ENCODE measurements at places on chromosomes 12 and 14.

- DNase-seq, result no peak
Observed at GRCh38 chr12:11746940-11747716, 97.7 kb downstream of the ETV6 start.

- no peak for DNase-seq
Observed at GRCh38 chr12:91551927-91552326, 369.3 kb upstream of the DCN start.

- DNase-seq, result no peak
Observed at GRCh38 chr12:110149086-110149660, 25.0 kb downstream of the IFT81 start.

DNA sequence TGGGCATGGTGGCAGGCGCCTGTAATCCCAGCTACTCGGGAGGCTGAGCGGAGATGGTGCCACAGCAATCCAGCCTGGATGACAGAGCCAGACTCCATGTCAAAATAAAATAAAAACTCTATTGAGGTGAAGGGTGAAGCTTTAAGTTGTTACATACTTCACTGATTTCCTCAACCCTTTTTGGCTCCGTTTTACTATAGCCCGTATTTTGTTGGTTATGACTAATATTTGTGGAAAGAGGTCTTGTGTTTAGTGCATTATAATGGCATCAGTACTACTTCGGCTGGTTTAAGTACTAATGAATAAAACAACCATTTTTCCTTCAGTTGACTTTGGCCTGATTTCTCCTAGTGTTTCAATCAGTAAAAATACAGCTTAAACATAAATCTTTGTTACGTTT, 27.0 kb upstream of the SLC2A14 start:
- no peak for DNase-seq

- no peak for DNase-seq
Observed at GRCh38 chr14:33207467-33208017, 268.9 kb downstream of the NPAS3 start.

GRCh38 chr14:89481196-89481595, 64.2 kb upstream of the FOXN3 start:
- no peak for DNase-seq

DNA sequence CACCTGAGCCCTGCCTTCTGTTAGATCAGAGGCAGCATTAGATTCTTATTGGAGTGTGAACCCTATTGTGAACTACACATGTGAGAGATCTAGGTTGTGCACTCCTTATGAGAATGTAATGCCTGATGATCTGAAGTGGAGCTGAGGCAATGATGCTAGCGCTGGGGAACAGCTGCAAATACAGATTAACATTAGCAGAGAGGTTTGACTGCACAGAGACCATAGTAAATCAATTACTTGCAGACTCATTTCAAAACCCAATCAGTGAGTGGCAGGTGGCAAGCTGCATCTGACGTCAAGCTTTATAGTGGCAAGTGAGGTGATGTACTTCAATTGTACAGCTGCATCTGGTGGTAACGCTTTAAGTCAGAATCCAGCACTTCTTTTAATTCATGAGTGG, 141.6 kb downstream of the GPHN start:
- no peak for DNase-seq

DNA sequence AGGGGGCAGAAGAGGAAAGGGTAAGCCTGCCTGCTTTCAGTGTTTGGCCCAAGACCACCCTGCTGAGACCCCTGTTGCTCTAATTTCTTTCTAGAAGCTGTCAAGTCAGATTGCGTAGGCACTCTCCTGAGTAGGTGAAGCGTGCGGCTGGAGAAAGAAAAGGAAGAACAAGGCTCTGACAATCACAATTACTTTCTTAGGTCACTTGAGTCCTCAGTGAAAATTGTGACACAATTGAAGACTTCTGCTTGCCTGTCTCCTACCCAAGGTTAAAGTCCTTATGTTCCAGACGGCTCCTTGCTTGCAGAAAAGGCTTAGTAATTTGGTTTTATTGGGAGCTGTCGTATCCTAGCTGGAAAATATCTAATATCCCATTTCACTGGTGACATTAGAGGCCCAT, 721 bp upstream of the CTSG start:
- DNase-seq, result no peak

GRCh38 chr12:11652351-11653040, 3.0 kb downstream of the ETV6 start:
- DNase-seq, result peak; percentile 21

- DNase-seq, result no peak
Observed at GRCh38 chr12:82090165-82090564, 268.0 kb downstream of the CCDC59 start.

DNA sequence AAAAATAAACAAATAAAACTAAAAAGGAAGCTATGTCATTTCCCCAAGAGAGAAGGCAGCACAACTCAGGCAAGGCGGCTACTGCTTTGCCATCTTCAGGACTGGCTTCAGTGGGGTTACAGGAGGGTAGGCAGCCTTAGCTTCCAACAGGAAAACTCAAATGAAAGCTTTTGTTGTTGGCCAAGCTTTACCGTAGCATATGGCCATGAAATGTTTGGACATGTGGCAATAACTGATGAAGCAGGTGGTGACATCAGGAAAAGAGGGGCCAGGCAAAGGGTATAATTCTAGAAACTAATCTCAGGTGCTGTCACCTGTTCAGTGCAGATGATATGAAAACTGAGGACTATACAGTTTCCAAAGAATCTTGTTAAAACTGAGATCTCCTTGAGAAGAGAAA, 22.8 kb upstream of the NPFF start:
- no peak for DNase-seq

DNA sequence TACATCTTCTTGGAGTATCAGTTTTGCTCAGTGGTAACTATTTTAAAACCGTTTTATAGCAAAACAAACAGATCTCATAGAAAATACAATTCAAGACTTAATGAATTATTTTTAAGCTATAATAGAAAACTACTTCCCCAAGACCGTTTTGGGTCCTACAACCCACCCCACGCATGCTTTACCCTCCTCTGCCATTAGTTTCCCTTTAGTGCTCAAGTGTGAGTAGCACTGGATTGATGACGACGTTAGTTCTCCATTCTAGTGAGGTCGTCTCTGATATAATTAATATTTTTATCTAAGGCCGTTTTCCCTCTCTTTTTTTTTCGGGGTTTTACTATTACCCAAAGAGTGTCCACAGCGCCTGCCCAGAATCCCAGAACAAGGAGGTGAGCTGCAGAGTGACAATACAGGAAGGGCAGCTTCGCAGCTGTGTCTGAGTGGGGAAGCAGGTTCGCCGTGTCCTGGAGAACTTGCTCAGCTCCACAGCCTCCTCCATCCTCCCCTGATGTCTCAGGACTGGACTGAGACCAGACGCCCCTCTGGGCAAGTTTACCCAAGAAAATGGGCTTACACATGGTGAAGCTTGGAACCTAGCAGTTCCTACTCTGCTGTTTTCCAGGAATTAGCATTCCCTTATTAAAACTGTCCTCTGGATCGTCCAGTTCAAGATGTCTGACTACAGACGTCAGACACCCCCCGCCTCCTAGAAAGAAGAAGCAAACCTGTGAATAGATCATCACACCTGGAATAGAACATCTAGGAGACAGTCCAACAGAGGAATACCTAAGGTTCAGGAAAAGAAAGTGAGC, 31.9 kb upstream of the MON2 start:
- DNase-seq, result peak; percentile 63

DNA sequence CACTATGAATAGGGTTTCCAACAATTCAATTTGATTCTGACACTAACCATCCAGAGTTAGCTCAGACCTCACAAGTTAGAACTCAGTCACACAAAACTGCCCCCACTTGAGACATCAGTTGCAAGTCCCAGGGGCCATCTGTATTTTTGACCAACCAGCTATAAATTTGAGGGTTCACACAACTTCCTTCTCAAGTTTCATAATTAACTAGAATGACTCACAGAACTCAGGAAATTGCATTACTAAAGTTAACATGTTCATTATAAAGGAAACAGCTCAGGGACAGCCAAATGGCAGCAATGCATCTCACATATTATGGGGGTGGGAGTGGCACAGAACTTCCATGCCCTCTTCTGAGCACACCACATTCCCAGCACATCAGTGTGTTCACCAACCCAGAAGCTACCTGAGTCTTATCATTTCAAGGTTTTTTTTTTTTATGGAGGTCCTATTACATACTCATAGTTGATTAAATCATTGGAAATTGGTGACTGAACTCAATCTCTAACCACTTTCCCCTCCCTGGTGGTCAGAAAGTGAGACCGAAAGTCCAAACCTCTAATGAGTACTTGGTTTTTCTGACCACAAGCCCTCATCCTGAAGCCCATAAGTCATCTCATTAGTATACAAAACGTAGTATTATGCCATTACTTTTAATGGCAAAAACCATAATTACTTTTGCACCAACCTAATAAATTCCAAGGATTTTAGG, 1721.5 kb upstream of the SEL1L start:
- DNase-seq, result no peak

DNA sequence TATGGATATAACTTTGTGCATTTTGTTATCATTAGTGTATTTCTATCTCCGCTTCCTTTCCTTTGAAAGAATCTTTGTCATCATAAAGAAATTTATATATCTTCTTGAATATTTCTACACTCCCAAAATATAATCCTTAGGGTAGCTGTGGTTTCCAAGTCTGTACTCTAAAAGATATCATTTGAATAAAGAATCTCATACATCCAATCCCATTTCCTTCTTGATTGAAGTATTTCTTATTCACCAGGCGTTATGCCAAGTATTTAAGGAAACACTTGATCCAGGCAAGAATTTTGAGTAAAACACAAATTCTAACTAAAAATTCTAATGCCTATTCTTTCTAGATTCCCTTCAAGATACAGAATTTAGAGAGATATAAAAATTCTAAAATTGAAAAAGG, 821.8 kb downstream of the GALC start:
- DNase-seq, result no peak

GRCh38 chr12:11965258-11965910, 105.4 kb upstream of the BCL2L14 start:
- no peak for DNase-seq

Measured in Calu3 (cell line).